Esophagus muscularis mucosa (tissue), 4 donors: ENCODE measurements at places on chromosomes 16 and 17. TPM values are rescaled to one million over a fixed set of nuclear protein-coding genes. Genes with fewer than 3 reads are reported as not detected.

- peak overlapping the region; percentile 93 for H3K27ac ChIP-seq
- no peak overlapping the region for H3K4me3 ChIP-seq
- DNase-seq: no peak
Measured at GRCh38 chr17:49632201-49632600, 45.7 kb downstream of the SPOP start.

The SLFN13 gene
- total RNA-seq: 5.1 TPM

DNA sequence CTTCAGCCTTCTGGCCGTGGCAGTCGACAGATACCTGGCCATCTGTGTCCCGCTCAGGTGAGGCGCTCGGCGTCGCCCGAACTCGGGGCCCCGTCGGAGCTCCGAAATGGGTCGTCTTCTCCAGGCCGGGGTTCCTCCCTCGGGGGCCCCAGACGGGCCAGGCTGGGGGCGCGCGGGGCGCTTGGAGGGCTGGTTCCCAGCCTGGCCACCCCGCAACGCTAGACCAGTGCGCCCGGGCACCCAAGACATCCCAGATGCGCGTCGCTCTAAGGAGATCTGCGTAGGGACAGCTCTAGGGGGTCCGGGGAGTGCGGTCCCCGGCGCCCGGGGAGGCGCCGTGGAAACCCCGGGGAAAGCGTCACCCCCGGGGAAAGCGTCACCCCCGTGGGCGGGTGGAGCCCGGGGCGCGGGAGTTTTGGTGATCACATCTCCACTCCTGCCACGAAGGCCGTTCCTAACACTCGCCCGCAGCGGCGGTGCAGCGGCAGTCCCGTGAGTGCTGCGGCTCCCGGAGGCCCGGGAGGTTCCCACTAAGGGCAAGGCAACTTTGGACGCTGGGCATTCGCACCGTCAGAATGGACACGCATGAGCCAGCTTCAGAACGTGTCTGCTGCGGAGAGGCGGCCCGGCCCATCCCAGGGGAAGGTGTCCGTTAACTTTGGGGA lies 729 bp downstream of the ADORA2B start:
- DNase-seq: no peak
- no peaks in the 10 kb centered on the region for H3K36me3 ChIP-seq
- no peak overlapping the region for H3K27ac ChIP-seq
- no peaks in the 10 kb centered on the region for H3K27me3 ChIP-seq

The SLC12A3 gene
- not detected for total RNA-seq

The CES4A gene
- total RNA-seq: 2.8 TPM

The IQCK gene
- 10.4 TPM for total RNA-seq

GRCh38 chr16:86270696-86271095 lies 239.6 kb upstream of the FOXF1 start:
- H3K36me3 ChIP-seq: no peaks in the 10 kb centered on the region
- H3K4me3 ChIP-seq: no peak overlapping the region
- H3K4me1 ChIP-seq: no peaks in the 10 kb centered on the region
- no peak for DNase-seq
- no peak overlapping the region for H3K27ac ChIP-seq
